GM23248 (cell line): ENCODE measurements at places on chromosomes 1 and 21. TPM values are rescaled to one million over a fixed set of nuclear protein-coding genes. Genes with fewer than 3 reads are reported as not detected.

GRCh38 chr1:27388337-27389005 is 4.0 kb upstream of the GPR3 start:
- peaks cover 6% of the 10 kb centered on the region; the same call in 1 of the 2 replicates for H3K4me1 ChIP-seq
- H3K4me3 ChIP-seq, result no peak overlapping the region
- peak; percentile 39 for DNase-seq

GRCh38 chr1:1130206-1131120 is 14.6 kb upstream of the C1orf159 start:
- no peak overlapping the region for H3K4me3 ChIP-seq
- DNase-seq, result no peak
- no peaks in the 10 kb centered on the region for H3K36me3 ChIP-seq
- no peaks in the 10 kb centered on the region for H3K4me1 ChIP-seq
- H3K27ac ChIP-seq, result no peak overlapping the region

GRCh38 chr1:48715921-48716320 is 60.8 kb downstream of the BEND5 start:
- no peak overlapping the region for H3K27ac ChIP-seq
- no peaks in the 10 kb centered on the region for H3K4me1 ChIP-seq
- no peak overlapping the region for H3K4me3 ChIP-seq
- no peaks in the 10 kb centered on the region for H3K36me3 ChIP-seq
- H3K27me3 ChIP-seq, result no peaks in the 10 kb centered on the region

Gene LHX8
- not detected in 2 replicates for total RNA-seq

GRCh38 chr1:65001231-65001792 is 35.0 kb upstream of the JAK1 start:
- H3K27me3 ChIP-seq, result no peaks in the 10 kb centered on the region
- peaks cover 18% of the 10 kb centered on the region for H3K4me1 ChIP-seq
- peak overlapping the region; percentile 95 for H3K27ac ChIP-seq
- DNase-seq, result peak; percentile 94
- H3K4me3 ChIP-seq, result peak overlapping the region; percentile 81

DNA sequence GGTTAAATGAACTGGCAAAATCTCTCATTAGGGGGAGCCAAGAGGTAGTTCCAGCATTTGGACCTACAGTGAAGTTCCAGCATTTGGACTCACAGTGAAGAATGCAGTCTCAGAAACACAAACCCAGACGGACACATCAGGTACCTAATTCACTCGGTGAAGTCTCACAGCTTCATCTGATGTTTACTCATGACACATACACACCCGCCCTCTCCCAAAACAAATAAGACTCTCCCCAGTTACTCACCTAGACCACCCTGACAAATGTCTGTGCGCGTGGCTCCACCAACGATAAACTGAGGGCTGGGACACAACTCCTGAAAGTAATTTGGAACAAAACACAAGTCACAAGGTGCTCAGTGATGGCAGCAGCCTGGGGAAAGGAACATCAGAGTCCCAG is 11.4 kb downstream of the CAPN8 start:
- H3K27ac ChIP-seq, result no peak overlapping the region
- DNase-seq, result no peak
- peaks cover 12% of the 10 kb centered on the region for H3K27me3 ChIP-seq
- H3K4me1 ChIP-seq, result no peaks in the 10 kb centered on the region
- no peaks in the 10 kb centered on the region for H3K36me3 ChIP-seq
- H3K4me3 ChIP-seq, result no peak overlapping the region

DNA sequence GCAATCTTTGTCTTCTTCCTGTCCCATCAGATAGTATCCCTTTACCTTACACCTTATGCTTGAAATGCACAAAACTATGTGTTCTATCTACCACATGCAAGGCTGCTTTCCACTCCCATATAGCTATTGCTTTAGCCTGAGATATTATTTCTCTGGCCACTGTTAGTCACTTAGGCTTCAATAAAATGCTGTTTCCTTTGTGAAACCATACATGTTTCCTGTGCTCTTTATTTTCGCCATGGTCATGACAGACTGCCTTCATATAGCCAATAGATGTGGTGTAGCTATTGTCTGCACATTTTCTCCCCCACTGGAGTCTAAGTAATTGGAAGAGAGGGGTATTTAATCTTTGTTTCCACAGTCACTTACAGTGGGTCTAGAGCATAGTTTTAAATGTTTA is 108.4 kb downstream of the GREM2 start:
- H3K4me1 ChIP-seq, result peaks cover 24% of the 10 kb centered on the region
- no peaks in the 10 kb centered on the region; the same call in 1 of the 2 replicates for H3K36me3 ChIP-seq

Gene USH2A
- total RNA-seq, result under 0.01 TPM in 1 of 2 replicates, not detected in the other

GRCh38 chr1:92488832-92489231 is 2.1 kb upstream of the GFI1 start:
- DNase-seq, result peak; percentile 18
- peaks cover 9% of the 10 kb centered on the region; the same call in 1 of the 2 replicates for H3K4me1 ChIP-seq
- H3K27me3 ChIP-seq, result peaks cover 52% of the 10 kb centered on the region
- no peaks in the 10 kb centered on the region for H3K36me3 ChIP-seq
- no peak overlapping the region for H3K4me3 ChIP-seq

GRCh38 chr1:47361380-47361779 is 27.8 kb downstream of the CMPK1 start:
- DNase-seq, result no peak
- 0 out of 2 replicates have a peak, but pooled peaks cover 4% of the 10 kb centered on the region for H3K36me3 ChIP-seq
- no peak overlapping the region for H3K27ac ChIP-seq
- H3K4me1 ChIP-seq, result no peaks in the 10 kb centered on the region
